ENCODE measurements at places on chromosomes 3 and 15. TPM values are rescaled to one million over a fixed set of nuclear protein-coding genes. Genes with fewer than 3 reads are reported as not detected.

- peak overlapping the region; percentile 98 for H3K27ac ChIP-seq
- no peak for DNase-seq
- H3K4me3 ChIP-seq = no peak overlapping the region
- H3K27me3 ChIP-seq = no peaks in the 10 kb centered on the region
Observed at GRCh38 chr15:98728811-98729160, 80.4 kb downstream of the IGF1R start.

DNA sequence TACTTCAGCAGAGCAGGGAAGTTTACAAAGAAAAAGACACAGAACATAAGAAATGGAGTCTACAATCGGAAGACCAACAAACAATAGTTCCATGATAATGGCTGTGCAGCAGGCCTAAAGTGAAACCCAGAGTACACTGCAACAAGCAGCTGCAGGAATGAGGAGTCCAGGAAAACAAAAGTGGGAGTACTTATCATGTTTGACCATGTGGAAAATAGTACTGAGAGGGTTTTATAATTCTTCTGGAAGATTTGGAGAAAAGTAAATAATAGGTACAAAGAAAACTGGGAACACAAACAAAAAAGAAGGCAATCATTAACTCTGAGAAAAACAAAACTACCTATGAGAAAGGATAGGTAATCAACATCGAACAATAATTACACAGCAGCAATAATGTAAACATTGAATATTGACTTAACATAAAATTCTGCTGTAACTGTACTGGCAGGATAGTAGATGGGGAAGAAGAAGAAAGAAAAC, 87.5 kb downstream of the NEK10 start:
- no peaks in the 10 kb centered on the region for H3K4me1 ChIP-seq
- no peak overlapping the region for H3K27ac ChIP-seq
- H3K27me3 ChIP-seq = no peaks in the 10 kb centered on the region
- no peak overlapping the region for H3K4me3 ChIP-seq
- no peaks in the 10 kb centered on the region for H3K36me3 ChIP-seq

The CFAP92 gene
- total RNA-seq = 0.18 TPM

- no peak for DNase-seq
- H3K36me3 ChIP-seq = no peaks in the 10 kb centered on the region
- no peaks in the 10 kb centered on the region for H3K4me1 ChIP-seq
- no peak overlapping the region for H3K4me3 ChIP-seq
Observed at GRCh38 chr3:72219752-72220151, 434.8 kb upstream of the PROK2 start.

The FGD5 gene
- total RNA-seq = 0.77 TPM
